ENCODE measurements at places on chromosomes 1 and 21.
A peak's percentile ranks its signal among the peaks of the same experiment; 100 is the strongest.

GRCh38 chr1:46747683-46748288 is 28.9 kb upstream of the EFCAB14 start:
- DNase-seq, result no peak

- no peak for DNase-seq
Measured at GRCh38 chr1:236421850-236422516, 27.9 kb downstream of the EDARADD start.

DNA sequence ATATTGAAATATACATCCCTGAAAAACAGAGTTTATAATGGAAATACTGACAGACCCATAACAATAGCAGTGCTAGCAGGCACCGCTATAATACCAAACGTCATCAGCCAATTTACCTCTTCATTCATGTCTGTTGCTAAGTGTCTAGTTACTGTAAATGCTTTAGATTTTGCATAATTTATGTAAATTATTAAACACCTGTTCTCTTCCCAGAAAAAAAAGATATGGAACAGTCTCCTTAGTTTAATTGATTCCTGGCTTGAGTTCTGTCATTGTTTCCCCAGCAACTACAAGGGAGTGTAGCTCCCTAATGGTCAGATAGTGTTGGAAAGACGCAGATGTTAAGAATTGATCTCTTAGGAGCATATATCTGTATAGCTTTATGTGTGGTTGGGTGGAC is 817.9 kb upstream of the ADGRL2 start:
- no peak for DNase-seq

GRCh38 chr1:33599516-33600115 is 127.2 kb downstream of the ZSCAN20 start:
- no peak for DNase-seq

- DNase-seq, result no peak
Measured at GRCh38 chr1:54842206-54842915, 41.2 kb upstream of the TTC22 start.

DNA sequence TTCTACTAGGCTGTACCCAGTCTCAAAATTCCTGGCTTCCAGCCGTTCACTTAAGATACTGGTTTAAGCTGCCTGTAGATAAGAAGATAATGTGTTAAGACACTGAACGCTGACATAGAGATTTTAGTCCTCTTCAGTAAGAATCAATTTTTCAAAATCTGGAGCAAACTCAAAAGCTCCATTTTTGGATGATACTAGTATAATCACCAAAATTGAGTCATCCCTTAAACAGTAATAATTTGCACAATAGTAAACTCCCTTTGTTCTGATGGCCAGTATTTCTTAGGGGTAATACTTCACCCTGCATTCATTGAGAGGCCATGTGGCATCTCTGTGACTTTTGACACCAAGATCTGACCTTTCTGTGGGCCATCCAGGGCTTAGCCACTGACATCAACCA is 299.8 kb upstream of the USP25 start:
- DNase-seq, result no peak

DNA sequence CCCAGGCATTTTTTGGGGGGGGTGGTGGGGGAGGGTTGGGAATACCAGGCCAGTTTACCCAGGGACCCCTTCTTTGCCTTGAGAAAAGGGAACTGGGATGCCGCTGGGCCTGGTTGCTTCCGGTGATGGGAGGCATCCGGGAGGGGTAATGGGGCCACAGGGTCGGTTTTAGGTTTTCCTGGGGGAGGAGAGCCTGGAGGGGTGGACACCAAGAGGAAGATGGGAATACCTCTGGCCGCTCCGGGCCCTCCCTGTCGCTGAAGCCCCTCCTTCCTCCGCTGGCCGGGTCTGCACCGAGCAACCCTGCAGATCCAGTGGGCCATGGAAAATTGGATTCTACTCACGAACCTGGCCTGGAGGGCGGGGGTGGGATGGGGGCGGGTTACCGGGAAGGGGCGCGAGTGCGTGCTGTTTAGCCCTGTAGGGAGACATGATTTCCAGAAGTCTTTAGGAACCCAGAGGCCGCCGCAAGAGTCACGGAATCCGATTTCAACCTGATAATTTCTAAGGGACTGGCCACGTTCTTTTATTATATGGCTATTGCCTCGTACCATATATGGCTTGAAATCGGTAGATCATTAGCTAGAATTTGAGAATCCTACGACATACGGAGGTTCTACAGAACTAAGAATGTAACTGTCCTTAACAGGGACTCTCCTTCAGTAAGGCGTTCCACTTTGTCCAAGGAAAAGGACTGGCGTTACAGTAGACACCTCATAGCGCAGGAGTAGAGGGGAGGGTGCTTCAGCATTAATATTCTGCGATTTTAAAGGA is 749 bp downstream of the AKIRIN1 start:
- no peak for DNase-seq

DNA sequence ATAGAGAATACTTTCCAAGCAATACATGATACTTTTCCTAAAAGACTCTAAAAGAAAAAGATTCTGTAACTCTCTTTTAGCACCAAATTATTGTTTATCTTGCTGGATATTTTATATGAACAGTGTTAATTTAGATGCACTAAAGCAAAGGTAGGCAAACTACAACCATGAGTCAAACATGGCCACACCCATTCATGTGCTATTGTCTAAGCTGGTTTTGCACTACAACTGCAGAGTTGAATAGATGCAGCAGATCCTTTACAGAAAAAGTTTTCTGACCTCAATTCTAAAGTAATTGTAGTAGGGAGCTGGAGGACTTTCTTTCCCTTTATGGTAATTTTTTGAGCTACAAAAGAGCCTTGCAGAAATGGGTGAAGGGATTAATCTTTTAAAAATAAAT is 19.4 kb downstream of the BLZF1 start:
- DNase-seq, result no peak

- no peak for DNase-seq
Measured at GRCh38 chr1:32904797-32905196, 3.6 kb upstream of the TMEM54 start.

GRCh38 chr1:101166583-101167120 is 70.2 kb upstream of the S1PR1 start:
- no peak for DNase-seq

- no peak for DNase-seq
Measured at GRCh38 chr1:15700508-15700907, 16.4 kb downstream of the PLEKHM2 start.

- no peak for DNase-seq
Measured at GRCh38 chr1:87064986-87065385, 150.6 kb downstream of the HS2ST1 start.

DNA sequence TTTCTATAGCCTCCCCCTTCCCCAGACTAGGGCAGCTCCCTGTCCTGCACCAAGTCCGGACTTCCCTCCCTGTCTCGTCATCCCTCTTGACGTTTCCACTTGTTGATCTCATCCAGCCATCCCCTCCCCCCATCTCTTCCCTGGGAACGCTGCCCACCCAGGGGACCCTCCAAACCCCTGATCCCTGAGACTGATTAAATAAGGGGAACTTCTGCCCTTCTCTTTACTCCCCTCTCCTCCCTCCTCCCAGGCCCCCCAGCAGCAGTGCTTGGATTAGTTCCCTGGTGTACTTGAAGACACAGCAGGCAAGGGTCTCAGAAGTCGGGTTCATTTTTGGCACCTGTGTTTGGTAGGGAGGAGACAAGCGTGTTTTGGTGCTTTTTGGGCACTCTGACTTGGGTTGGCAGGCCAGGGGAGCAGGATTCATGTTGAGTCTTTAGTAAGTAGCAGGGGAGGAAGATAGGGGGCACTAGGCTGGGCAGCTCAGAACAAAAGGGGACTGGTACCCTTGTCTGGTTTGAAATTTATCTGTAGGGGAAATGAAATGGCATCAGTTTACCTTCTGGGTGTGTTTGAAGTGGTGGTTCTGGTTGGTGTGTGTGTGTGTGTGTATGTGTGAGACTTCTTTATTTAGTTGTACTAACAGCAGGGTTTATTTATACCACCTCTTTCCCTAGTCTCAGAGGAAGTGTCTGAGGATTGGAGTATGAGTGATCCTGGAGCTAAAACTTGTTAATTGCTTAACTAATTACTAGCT is 11.1 kb downstream of the VANGL2 start:
- DNase-seq, result no peak

- DNase-seq, result no peak
Measured at GRCh38 chr1:55894521-55894920, 679.4 kb upstream of the USP24 start.

- peak; percentile 57 for DNase-seq
Measured at GRCh38 chr1:7953850-7954609, 7.5 kb upstream of the PARK7 start.

GRCh38 chr1:29767769-29768425 is 531.6 kb downstream of the PTPRU start:
- no peak for DNase-seq

DNA sequence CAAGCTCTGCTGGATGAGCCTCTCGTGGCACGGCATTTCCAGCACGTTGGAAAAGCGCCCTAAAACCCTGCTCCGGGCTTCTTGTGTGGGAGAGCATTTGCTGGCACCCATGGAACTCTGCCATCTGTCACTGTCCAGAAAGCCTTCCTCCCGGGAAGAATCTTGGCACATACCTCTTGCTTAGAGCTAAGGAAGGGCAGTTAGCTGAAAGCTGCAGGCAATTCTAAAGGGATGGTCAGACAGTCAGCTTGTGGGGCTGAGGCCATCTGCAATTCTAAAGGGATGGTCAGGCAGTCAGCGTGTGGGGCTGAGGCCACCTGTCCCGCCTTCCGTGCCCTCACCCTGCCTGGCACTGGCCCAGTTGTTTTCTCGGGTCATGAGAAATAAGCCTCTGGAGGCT is 139.0 kb upstream of the TMEM51 start:
- no peak for DNase-seq

DNA sequence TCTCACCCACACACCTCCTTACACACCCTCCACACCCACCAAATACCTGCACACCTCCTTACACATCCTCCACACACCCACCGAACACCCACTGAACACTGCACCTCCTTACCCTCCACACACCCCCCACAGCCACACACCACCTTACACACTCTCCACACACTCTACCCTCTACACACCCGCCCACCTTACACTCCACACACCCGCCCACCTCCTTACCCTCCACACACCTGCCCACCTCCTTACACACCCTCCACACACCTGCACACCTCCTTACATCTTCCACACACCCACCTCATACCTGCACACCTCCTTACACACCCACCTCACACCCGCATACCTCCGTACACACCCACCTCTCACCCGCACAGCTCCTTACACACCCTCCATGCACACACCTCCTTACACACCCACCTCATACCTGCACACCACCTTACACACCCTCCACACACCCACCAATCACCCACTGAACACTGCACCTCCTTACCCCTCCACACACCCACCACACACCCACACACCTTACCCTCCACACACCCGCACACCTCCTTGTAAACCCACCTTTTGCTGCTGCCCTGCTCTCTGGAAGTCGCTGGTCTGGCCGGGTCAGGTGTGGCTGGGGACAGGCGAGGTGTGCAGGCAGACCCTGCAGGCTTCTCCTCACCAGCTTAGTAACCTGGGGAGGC is 38.5 kb downstream of the COQ8A start:
- no peak for DNase-seq

DNA sequence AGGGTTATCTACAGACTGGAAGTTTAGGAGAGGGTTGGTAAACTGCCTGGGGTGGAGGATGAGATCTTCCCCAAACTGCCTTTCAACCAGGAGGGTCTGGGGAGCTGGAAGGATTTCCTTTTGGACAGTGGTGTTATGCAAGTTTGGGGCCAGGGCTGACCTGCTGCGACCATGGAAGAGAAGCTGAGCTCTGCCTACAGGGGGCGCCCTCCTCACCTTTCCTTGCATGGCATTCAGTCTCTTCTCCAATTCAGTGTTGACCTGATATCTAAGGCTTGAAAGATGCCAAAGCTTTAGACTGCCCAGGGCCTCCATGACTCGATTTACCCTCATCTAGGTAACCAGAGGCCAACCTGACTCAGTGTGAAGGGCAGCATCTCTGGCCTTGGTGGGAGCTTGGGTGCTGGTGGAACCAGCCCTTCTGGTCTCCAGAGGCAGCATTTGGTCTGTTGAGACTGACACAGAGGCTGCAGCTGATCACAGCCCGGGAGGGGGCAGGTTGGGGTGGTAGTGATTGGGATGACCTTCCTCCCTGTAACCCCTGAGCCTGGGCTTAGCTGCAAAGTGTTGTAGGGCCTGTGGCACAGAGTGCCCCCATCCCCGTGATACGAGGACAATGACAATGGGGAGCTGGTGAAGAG is 170.0 kb downstream of the GRIK3 start:
- DNase-seq, result peak; percentile 4

- no peak for DNase-seq
Measured at GRCh38 chr1:169527451-169528214, 41.9 kb upstream of the SLC19A2 start.

- no peak for DNase-seq
Measured at GRCh38 chr1:40708750-40709099, 17.2 kb downstream of the NFYC start.

GRCh38 chr21:43654806-43655489 is 4.3 kb downstream of the HSF2BP start:
- DNase-seq, result no peak

Measured in T-cell (primary cell).